MM.1S (cell line): ENCODE measurements at places on chromosomes 5 and 9.
A peak's percentile ranks its signal among the peaks of the same experiment; 100 is the strongest.

DNA sequence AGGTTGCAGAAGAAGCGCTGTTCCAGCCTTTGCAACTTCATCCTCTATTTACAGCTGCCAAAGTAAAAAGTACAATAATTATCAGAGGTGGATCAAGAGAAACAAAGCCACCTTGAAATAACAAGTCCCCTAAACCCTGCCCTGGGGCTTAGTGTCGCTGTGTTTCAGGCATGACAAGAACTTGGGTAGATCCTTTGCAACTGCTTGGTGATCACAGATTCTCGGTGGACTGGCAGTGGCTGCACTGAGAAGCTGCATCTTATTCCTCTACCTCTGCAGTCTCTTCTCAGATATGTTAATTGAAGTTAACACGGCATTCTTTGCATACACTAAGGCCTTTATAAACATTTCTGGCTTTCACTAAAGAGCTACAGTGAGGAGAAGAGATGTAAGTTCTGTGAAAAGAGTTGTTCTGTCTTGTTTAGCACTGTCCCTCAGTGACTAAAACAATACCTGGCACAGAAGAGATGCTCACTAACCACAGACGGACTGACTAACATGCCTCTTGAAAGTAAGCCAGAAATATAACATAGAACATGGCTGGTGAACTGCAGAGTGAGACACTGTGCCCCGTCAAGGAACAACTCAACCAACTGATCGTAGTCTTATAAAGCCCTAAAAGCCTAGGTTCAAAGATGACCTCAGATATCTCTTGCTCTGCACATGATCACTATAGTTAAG, 144.2 kb downstream of the MLLT3 start:
- H3K27ac ChIP-seq = no peak overlapping the region
- peaks cover 5% of the 10 kb centered on the region; the same call in 1 of the 2 replicates for H3K4me1 ChIP-seq
- H3K4me3 ChIP-seq = no peak overlapping the region
- DNase-seq = no peak
- no peaks in the 10 kb centered on the region for H3K27me3 ChIP-seq

GRCh38 chr5:116451905-116452450, 122.6 kb downstream of the SEMA6A start:
- no peak for DNase-seq
- no peak overlapping the region for H3K4me3 ChIP-seq
- no peaks in the 10 kb centered on the region for H3K36me3 ChIP-seq
- H3K27ac ChIP-seq = no peak overlapping the region

GRCh38 chr5:15304066-15304731, 195.8 kb upstream of the FBXL7 start:
- no peak overlapping the region for H3K27ac ChIP-seq
- H3K36me3 ChIP-seq = no peaks in the 10 kb centered on the region
- H3K4me3 ChIP-seq = no peak overlapping the region
- H3K27me3 ChIP-seq = no peaks in the 10 kb centered on the region
- H3K4me1 ChIP-seq = no peaks in the 10 kb centered on the region

DNA sequence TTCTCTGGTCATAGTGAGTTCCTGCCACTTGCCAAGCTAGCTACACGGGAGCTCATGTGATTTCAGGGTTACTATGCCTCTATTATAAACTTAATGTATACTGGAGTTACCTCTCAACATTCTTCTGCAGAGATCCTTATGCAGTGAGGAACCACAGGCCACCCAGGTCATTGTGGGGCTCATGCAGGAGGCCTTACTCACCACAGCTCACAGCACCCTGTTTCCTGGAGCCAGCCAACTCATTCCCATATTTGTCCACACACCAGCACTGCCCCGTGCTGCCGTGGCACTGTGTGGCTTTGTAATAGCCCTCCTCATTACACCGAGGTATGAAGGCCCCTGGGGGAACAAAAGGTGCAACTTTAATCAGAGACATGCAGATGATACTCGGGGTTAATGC, 520.0 kb downstream of the SPOCK1 start:
- no peak overlapping the region for H3K4me3 ChIP-seq
- no peaks in the 10 kb centered on the region for H3K36me3 ChIP-seq
- no peaks in the 10 kb centered on the region for H3K27me3 ChIP-seq
- no peak overlapping the region for H3K27ac ChIP-seq
- DNase-seq = no peak
- no peaks in the 10 kb centered on the region for H3K4me1 ChIP-seq

- H3K4me3 ChIP-seq = no peak overlapping the region
- no peak overlapping the region for H3K27ac ChIP-seq
- no peak for DNase-seq
- no peaks in the 10 kb centered on the region for H3K36me3 ChIP-seq
- H3K27me3 ChIP-seq = no peaks in the 10 kb centered on the region
Measured at GRCh38 chr9:90064248-90064647, 459.4 kb downstream of the GADD45G start.

DNA sequence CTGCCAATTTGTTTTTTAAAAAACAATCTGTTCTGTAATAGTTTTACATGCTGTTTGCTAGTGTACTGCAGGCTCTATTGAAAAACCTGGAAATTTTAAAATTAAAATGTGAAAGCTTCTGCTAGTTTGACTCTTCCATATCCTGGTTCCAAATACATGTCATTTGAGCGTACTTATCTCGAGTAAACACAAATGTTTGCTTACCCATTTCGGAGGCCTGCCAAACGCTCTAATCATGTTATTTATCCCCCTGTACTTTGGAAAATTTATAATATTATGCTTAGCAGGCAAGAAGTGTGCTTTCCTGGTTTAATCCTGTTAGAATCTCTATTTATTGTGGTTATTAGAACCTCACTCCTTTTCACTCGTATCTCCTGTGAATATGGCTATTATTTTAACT, 476.8 kb upstream of the CYLC2 start:
- no peak overlapping the region for H3K27ac ChIP-seq
- no peaks in the 10 kb centered on the region for H3K36me3 ChIP-seq
- no peak overlapping the region for H3K4me3 ChIP-seq

DNA sequence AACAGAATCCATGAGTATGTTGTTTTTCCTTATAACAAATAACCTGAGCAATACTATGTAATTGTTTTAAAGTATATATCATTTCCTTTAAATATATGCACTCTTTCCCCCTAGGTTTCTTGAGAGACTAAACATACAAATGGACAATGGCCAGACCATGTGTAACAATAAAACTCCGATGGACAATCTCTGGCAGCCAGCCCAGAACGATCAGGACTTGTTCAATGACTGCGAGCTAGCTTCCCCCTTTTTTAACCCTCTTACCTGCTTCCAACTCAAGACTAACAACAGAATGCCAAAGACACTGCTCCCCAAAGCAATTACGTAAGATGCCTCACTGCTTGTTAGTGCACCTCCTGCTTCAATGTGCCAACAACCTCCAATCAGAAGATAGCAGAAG, 94.9 kb downstream of the HTR4 start:
- no peak for DNase-seq
- H3K27ac ChIP-seq = no peak overlapping the region
- no peaks in the 10 kb centered on the region for H3K27me3 ChIP-seq
- H3K4me3 ChIP-seq = no peak overlapping the region
- no peaks in the 10 kb centered on the region for H3K4me1 ChIP-seq

GRCh38 chr9:78167356-78167755, 68.5 kb upstream of the CEP78 start:
- no peak overlapping the region for H3K27ac ChIP-seq
- H3K27me3 ChIP-seq = no peaks in the 10 kb centered on the region
- no peaks in the 10 kb centered on the region for H3K36me3 ChIP-seq
- H3K4me1 ChIP-seq = no peaks in the 10 kb centered on the region

GRCh38 chr5:58085800-58086199, 374.1 kb downstream of the PLK2 start:
- H3K27ac ChIP-seq = no peak overlapping the region
- no peaks in the 10 kb centered on the region for H3K4me1 ChIP-seq
- no peak overlapping the region for H3K4me3 ChIP-seq
- no peak for DNase-seq

GRCh38 chr5:145778144-145778900, 56.8 kb downstream of the PRELID2 start:
- no peaks in the 10 kb centered on the region for H3K36me3 ChIP-seq
- no peak overlapping the region for H3K27ac ChIP-seq
- no peaks in the 10 kb centered on the region for H3K4me1 ChIP-seq
- DNase-seq = no peak
- no peak overlapping the region for H3K4me3 ChIP-seq
- H3K27me3 ChIP-seq = no peaks in the 10 kb centered on the region

DNA sequence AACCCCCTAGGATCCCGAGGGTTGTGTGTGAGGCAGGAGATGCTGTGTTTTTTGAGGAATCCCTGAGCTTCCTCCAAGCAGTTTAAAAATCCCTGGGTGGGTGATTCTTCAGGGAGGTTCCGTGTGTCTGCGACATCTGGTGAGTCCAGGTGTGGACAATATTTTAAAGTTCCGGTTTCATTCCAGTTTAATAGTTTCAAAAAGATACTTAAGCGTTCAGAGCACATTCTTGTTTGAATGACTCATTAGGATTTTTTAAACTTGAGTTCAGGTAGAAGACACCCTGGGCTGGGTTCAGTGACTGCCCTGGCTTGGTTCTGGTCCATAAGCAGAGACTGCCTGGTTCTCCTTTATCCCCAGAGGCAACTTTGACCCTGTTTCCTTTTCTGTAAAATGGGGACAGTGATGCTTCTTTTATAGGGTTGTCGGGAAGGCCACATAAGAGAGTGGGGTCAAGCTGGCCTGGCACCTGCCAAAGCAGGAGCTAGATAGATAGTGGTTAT, 119.2 kb downstream of the RGS3 start:
- no peak overlapping the region; the same call in 1 of the 2 replicates for H3K4me3 ChIP-seq
- peaks cover 55% of the 10 kb centered on the region for H3K4me1 ChIP-seq
- peak overlapping the region; percentile 43; the same call in 1 of the 2 replicates for H3K27ac ChIP-seq
- H3K27me3 ChIP-seq = no peaks in the 10 kb centered on the region

DNA sequence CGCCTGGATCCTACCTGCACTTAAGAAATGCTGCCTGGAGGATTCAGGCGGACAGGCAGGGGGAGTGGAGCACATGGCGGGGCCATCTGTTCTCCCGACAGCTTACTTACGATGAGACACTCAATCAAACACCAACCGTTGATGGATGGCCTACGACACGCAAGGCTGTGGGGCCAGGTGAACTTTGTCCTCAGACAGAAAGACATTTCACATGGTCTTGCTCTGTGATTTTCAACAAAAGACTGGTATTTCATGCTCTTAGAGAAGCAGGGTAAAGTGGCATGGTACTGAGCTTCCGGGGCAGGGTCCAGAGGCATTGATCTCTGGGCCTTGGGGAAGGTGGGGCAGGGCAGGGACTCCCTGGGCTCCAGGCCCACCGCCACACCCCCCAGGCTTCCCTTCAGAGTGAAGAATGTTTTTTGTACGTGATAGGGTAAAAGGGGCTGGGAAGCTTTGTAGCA, 9.1 kb upstream of the OLFM1 start:
- DNase-seq = no peak
- H3K27me3 ChIP-seq = peaks cover 80% of the 10 kb centered on the region
- H3K36me3 ChIP-seq = no peaks in the 10 kb centered on the region
- no peaks in the 10 kb centered on the region for H3K4me1 ChIP-seq
- no peak overlapping the region for H3K4me3 ChIP-seq

DNA sequence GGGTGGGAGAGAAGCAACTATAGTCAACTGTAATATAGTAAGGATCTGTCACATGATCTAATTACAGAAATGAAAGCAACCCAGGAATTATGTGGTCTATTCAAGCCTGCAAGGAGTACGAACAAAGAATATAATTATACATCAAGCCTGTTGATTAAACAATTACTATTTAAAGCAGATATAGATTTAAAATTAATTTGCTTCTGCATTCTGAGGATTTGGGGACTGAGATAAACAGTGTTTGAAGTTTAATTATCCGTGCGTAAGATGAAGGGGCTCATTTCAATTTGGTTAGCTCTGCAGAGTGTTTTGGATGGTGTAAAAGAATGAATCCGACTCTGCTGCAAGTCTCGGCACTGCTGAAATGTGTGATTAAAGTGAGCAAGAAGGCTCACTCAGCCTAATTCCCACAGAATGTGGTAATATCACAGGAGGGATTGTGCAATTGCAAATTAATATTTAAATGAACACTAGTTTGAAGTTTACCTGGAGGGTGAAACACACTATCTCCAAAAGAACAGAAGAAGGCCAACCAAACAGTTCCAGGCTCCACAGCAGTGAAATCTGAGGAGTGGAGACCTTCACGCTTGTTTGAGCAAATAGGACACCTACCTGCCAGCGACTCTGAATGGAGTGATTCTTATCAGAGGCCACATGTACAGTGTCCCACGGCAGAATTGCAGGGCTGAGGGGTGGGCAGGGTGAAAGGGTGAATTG, 420.6 kb upstream of the SLC30A5 start:
- no peaks in the 10 kb centered on the region for H3K4me1 ChIP-seq
- no peak for DNase-seq
- no peaks in the 10 kb centered on the region for H3K36me3 ChIP-seq
- H3K27ac ChIP-seq = no peak overlapping the region
- H3K4me3 ChIP-seq = no peak overlapping the region

GRCh38 chr5:122200450-122200849, 71.1 kb downstream of the ZNF474 start:
- no peak overlapping the region for H3K4me3 ChIP-seq
- H3K27me3 ChIP-seq = no peaks in the 10 kb centered on the region
- no peak overlapping the region for H3K27ac ChIP-seq
- no peaks in the 10 kb centered on the region for H3K36me3 ChIP-seq
- DNase-seq = no peak
